ENCODE measurements at places on chromosomes 5 and 9.

DNA sequence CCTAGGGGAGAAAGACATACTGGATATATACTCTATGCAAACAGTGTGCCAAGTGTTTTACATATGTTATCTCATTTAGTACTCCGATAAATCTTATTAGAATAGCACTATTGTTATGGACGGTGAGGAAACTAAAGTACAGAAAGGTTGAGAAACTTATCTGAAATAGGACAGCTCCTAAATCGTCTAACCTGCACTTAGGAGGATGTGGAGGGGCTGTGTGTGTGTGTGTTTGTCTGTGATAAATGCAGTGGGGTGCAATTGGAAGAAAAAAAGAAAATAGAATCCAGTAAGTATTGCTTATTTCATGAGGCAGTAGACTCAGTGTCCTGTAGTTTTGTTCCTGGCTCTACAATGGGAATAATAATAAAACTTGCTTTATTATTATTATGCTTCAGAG is 106.4 kb upstream of the IL6ST start:
- DNase-seq: no peak

GRCh38 chr9:3939820-3940219 is 360.0 kb downstream of the GLIS3 start:
- no peak for DNase-seq

DNA sequence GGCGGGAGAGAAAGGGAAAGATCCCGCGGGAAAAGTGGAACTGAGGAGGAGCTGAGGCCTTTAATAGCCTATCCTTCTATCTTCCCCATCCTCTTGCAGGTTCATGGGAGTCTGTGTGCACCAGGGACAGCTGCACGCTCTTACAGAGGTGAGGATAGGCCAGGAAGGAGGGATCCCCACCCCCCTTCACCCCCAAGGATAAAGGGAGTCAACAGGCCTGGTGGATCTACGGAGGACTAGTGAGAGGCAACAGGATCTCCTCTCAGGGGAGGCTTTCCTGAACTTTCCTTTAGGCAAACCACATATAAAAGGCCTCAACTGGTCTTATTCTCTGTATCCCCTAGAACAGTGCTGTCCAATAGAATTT is 1.1 kb downstream of the TESK1 start:
- DNase-seq: no peak

- DNase-seq: no peak
Measured at GRCh38 chr9:77649109-77649812, 1.1 kb upstream of the GNA14 start.

GRCh38 chr9:128684325-128685199 is 4.5 kb upstream of the SET start:
- peak; percentile 45 for DNase-seq

DNA sequence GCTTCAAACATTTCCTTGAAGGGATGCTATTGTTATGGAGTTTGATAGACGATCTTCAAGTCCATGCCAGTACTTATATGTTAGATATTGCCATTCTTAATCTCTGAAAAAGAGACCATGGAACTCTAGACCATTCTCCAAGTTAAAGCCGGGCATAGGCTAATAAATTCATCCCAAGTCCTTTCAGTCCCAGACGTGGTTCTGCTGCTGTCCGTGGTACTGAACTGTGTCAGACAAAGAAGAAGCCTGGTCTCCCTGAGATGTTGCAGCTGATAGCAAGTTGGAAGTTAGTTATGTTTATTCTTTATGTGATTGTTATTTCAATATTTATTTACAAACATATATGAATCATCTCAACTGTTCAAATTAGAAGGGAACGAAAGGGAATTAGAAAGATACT is 158.7 kb downstream of the NMUR2 start:
- DNase-seq: no peak
